ENCODE measurements at places on chromosomes 6 and 20.

DNA sequence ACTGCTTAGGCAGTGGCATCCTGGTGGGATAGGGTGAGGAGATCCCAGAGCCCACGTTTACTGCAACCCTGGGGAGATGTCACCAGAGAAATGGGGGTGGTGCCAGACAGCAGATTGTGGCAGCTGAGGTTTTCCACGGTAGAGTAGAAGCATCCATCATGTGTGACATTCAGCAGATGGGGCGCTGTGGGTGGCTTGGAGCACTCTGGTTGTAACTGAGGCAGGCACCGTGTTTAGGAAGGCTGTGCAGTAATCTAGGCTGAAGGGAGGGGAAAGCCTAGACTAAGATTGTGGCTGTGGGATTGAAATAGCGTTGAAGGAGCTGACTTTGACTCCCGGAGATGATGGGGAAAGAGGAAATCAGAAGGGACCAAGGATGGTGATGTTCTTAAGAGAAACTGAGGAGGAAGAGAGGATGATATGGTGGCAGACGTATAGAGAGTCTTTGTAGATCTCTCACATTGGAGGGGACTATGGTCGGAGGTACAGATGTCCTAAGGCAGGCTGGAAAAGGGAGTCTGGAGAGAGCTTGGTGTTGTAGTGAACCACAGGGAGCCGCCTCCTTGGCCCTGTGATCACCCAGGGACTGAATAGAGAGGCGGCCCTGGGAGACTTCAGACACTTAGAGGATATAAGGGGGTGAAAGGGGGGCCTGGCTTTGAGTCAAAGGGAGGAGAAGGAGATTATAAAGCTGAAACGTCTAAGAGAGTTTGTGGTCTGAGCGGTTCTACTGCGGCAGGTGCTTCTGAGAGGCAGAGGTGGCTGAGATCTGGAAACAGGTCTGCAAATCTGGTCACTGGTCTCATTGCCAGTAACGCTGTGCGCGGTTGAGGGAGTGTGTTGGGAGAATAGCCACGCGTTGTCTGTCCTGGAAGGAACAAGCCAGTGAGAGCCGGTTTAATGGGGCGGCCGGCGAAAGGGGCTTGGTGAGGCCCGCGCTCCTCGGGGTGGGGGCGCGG lies 792 bp upstream of the MICA start:
- peak; percentile 32 for DNase-seq
- H3K4me3 ChIP-seq: peak overlapping the region; percentile 57
- H3K4me1 ChIP-seq: peaks cover 35% of the 10 kb centered on the region
- peak overlapping the region; percentile 79 for H3K27ac ChIP-seq
- H3K36me3 ChIP-seq: no peaks in the 10 kb centered on the region

DNA sequence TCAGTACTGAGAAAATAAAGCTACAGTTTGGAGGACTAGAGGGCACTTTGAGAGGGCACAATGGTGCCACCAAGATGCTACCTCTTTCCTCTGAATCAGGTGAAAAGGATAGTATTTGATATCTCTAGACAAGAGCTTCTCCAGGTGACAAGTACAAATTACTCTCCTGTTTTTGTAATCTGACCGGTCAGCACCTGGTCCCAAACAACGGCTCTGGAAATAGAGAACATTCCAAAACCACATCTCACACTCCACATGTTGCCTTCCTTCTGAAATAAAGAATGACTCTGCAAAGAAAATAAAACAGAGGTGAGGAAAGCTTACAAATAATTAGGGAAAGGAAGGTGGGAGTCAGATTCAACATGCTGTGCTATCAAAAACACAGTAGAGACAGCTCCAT lies 51.3 kb upstream of the CITED2 start:
- H3K27ac ChIP-seq: no peak overlapping the region
- H3K27me3 ChIP-seq: no peaks in the 10 kb centered on the region
- no peak overlapping the region for H3K4me3 ChIP-seq
- no peaks in the 10 kb centered on the region for H3K36me3 ChIP-seq
- H3K4me1 ChIP-seq: no peaks in the 10 kb centered on the region

- no peak overlapping the region for H3K4me3 ChIP-seq
- H3K4me1 ChIP-seq: peaks cover 39% of the 10 kb centered on the region
- H3K27me3 ChIP-seq: no peaks in the 10 kb centered on the region
- peak overlapping the region; percentile 88 for H3K27ac ChIP-seq
Observed at GRCh38 chr6:154457881-154458284, 52.6 kb downstream of the CNKSR3 start.

DNA sequence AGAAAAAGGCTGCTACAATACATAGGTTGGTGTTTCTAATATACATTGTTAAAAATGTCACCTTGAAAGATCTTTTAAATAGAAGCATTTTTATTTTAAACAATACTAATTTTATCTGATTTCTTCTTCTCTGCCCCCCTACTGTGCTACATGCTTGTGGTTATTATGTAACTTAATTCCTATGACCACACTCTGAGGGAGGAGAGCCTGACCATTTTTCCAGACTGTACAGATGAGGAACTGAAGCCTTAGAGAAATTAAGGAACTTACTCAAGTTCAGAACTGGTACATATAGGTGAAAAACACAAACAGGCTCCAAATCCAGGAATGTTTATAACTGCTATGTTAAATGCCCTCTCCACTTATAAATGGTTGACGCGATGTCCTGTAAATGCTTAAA lies 43.4 kb upstream of the ARHGAP18 start:
- H3K27me3 ChIP-seq: no peaks in the 10 kb centered on the region
- H3K27ac ChIP-seq: no peak overlapping the region
- no peak overlapping the region for H3K4me3 ChIP-seq

DNA sequence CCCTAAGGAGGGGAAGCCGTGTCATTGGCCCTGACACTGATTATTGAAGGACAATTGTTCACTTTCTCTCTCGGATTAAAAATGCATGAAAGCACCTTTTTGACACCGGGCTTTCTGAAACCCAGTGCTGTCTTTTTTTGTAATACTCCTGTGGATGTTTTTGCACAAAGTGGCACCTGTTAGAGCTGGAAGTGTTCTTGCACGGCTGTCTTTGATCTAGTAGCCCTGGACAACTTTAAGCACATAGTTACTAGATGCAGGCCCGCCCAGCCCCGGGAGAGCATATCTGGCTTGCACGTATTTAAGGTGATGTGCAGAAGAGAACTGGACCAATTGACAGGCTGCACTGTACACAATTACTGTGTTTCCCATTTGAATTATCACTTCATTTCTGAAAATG lies 72.6 kb downstream of the ARID1B start:
- H3K4me1 ChIP-seq: peaks cover 12% of the 10 kb centered on the region
- H3K4me3 ChIP-seq: no peak overlapping the region
- no peak overlapping the region for H3K27ac ChIP-seq
- no peak for DNase-seq
- no peaks in the 10 kb centered on the region for H3K36me3 ChIP-seq

GRCh38 chr6:35668744-35669450 lies 19.8 kb downstream of the FKBP5 start:
- H3K36me3 ChIP-seq: no peaks in the 10 kb centered on the region
- H3K4me3 ChIP-seq: no peak overlapping the region
- no peak for DNase-seq
- no peak overlapping the region for H3K27ac ChIP-seq

DNA sequence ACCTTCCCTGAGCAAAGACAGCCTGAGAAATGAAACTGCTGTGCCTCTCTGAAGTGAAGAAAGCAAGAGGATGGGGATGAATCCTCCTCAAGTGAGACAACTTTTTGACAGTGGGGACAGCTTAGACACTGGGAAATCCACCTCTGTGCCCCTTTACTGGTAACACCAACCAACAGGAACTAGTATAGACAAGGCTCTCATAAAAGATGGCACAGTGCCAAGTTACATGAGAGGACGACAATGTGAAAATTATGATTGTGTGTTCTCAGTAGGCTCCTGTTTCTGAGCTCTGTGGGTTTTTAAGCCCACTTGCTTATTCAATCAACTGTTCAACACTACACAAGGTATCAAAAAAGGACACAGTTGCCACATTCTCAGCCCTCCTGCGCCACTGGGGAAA lies 41.6 kb upstream of the LYRM2 start:
- H3K36me3 ChIP-seq: peaks cover 9% of the 10 kb centered on the region
- H3K27me3 ChIP-seq: no peaks in the 10 kb centered on the region
- no peak overlapping the region for H3K27ac ChIP-seq
- no peak for DNase-seq
- no peak overlapping the region for H3K4me3 ChIP-seq
- H3K4me1 ChIP-seq: no peaks in the 10 kb centered on the region

DNA sequence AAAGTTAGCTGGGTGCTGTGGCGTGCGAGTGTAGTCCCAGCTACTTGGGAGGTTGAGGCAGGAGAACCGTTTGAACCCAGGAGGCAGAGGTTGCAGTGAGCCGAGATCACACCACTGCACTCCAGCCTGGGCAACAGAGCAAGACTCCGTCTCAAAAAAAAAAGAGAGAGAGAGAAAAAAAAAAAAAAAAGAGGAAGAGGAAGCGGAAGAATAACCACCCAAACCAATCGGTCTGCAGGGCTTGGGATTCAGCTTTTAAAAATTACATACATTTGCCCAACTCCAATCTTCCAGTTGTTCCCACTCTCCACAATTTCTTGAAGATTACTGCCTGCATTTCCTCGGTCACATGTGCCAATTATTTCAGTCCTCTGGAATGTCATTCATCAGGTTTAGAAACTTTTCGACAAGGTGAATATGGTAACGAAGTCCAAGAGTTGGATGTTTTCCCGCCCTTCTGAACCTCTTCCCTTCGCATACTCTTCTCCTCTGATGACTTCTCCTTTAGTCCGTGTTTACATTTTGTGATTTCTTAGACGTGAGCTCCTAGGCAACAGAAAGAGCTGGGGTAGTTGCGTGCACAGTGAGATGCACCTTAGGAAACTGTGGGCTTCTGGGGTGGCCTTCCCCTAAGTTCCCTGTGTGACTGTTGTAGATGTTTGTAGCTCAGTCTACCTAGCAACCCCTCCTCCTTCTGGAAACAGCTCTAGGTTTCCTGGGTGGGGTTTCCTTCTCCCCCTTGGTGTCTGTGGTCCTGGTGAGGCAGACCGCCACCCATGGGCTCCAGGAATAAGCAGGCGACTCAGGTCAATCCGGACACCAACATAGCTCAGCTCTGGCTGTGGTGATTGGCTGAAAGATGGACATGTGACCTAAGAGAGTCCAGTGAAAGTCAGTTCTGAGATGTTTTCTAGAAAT lies 63.0 kb upstream of the NCOA3 start:
- no peaks in the 10 kb centered on the region for H3K36me3 ChIP-seq
- no peaks in the 10 kb centered on the region for H3K27me3 ChIP-seq
- no peak for DNase-seq
- no peak overlapping the region for H3K4me3 ChIP-seq
- no peak overlapping the region for H3K27ac ChIP-seq
- no peaks in the 10 kb centered on the region for H3K4me1 ChIP-seq

GRCh38 chr20:23084845-23085365 lies 1.2 kb downstream of the CD93 start:
- H3K4me1 ChIP-seq: no peaks in the 10 kb centered on the region
- peak overlapping the region; percentile 53 for H3K27ac ChIP-seq
- peak overlapping the region; percentile 21 for H3K4me3 ChIP-seq
- no peaks in the 10 kb centered on the region for H3K36me3 ChIP-seq

- H3K36me3 ChIP-seq: peaks cover 17% of the 10 kb centered on the region
- H3K4me3 ChIP-seq: no peak overlapping the region
- H3K27ac ChIP-seq: no peak overlapping the region
- DNase-seq: no peak
- H3K27me3 ChIP-seq: no peaks in the 10 kb centered on the region
Observed at GRCh38 chr6:37289931-37290330, 32.0 kb upstream of the TMEM217 start.

DNA sequence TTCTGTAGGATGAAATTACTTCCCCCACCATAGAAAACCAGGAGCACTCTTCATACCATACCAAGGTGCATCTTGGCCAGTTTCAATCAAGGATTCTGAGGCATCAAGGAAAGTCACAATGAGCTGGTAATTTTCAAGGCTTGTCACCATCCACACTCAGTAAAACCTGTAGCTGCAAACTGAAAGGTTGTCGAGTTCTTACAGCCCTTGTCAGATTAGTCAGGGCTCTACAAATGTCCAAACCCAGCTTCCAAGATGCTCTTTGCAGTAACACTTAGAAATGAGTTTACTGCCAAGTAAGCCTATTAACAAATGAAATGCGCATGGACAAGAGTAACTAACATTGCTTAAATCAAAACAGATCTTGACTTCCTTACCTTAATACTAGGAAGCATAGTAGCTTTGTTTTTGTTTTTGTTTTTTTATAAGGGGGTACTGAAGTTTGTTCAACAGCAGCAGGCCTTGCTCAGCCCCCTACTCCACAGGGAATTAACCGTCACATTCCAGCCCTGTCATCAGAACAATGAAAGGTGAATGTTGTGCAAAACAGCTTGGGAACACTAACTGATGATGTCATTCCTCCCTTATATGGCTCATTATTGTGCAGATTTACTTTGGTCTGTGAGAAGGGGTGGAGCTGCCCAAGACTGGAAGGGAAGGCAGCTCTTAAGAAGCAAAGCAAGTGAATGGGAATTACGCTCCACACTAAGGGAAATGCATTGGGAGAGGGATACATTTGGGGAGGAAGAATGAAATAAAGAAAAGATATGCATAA lies 49.9 kb upstream of the TMEM30A start:
- H3K27me3 ChIP-seq: no peaks in the 10 kb centered on the region
- no peak overlapping the region for H3K27ac ChIP-seq
- no peak overlapping the region for H3K4me3 ChIP-seq
- H3K4me1 ChIP-seq: no peaks in the 10 kb centered on the region

DNA sequence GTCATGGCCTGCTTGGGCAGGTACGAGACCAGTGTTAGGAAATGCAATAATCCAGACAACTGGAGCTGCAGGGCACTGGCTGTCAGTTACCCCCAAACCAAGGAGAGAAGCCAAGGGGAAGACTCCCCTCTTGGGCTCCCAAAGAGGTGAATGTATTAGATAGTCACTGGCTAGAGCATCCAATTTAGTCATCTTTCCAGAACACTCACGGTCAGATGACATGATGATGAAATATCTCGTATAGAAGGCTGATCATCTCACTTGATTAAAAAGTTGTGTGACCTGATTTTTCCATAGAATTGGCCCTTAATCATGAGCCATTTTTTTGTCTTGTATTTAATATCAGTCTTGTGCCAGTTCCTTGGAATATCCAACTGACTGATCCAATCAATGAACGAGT lies 40.7 kb downstream of the SLC22A3 start:
- H3K27me3 ChIP-seq: no peaks in the 10 kb centered on the region
- no peaks in the 10 kb centered on the region for H3K36me3 ChIP-seq

DNA sequence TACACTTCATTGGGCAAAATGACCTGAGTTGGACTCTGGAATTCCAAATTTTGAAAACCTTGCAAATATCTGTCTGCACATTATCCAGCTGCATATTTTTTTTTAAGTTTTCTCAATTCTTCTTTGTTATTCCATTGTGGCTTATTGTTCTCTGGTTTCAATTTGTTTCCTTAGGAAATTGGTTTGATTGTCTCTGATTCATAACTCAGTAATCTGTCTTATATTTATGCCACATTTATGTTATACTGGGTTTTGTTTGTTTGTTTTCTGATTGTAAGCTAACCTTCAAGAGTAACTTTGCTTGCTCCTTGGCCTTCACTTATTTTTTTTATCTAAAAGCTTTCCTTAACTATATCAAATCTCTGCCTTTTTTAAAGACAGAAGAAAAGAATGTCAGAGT lies 193.3 kb upstream of the PLCB4 start:
- H3K36me3 ChIP-seq: no peaks in the 10 kb centered on the region
- no peak overlapping the region for H3K27ac ChIP-seq
- H3K27me3 ChIP-seq: no peaks in the 10 kb centered on the region
- DNase-seq: no peak
- no peaks in the 10 kb centered on the region for H3K4me1 ChIP-seq
